ENCODE measurements at places on chromosomes 13 and 19. TPM values are rescaled to one million over a fixed set of nuclear protein-coding genes. Genes with fewer than 3 reads are reported as not detected.

FREM2 gene
- 42.6 TPM for total RNA-seq

OR7C1 gene
- not detected for total RNA-seq

USHBP1 gene
- total RNA-seq, result not detected

PCDH17 gene
- not detected for total RNA-seq

SUGT1 gene
- total RNA-seq, result 73.6 TPM

DAND5 gene
- total RNA-seq, result not detected

CACTIN gene
- 32.2 TPM for total RNA-seq

FUT3 gene
- total RNA-seq, result 0.34 TPM

PLEKHJ1 gene
- 119 TPM for total RNA-seq

SLC15A1 gene
- 12.9 TPM for total RNA-seq

ZNF77 gene
- total RNA-seq, result 6.3 TPM

FGF22 gene
- 0.68 TPM for total RNA-seq

TIMM29 gene
- total RNA-seq, result 31.1 TPM

FXYD3 gene
- total RNA-seq, result 26.8 TPM

FPR1 gene
- not detected for total RNA-seq

SPACA4 gene
- total RNA-seq, result not detected

VSTM2B gene
- total RNA-seq, result not detected

CYSLTR2 gene
- total RNA-seq, result not detected

GJB2 gene
- total RNA-seq, result 0.75 TPM

LRRC4B gene
- 0.30 TPM for total RNA-seq

RDH8 gene
- total RNA-seq, result not detected

TMEM86B gene
- total RNA-seq, result 18.0 TPM

CRLF1 gene
- 2.6 TPM for total RNA-seq

RGL3 gene
- 58.8 TPM for total RNA-seq

GIPC3 gene
- total RNA-seq, result not detected

DENND1C gene
- 3.5 TPM for total RNA-seq

C19orf47 gene
- total RNA-seq, result 25.8 TPM
